Activated naive CD8-positive, alpha-beta T cell treated with anti-CD3 and anti-CD28 coated beads for 36 hours (primary cell): ENCODE measurements at places on chromosomes 6 and 20. TPM values are rescaled to one million over a fixed set of nuclear protein-coding genes. Genes with fewer than 3 reads are reported as not detected.

KHDC1L gene
- total RNA-seq, result not detected

DEF6 gene
- 74.3 TPM for total RNA-seq

ABT1 gene
- total RNA-seq, result 45.8 TPM

FABP7 gene
- not detected for total RNA-seq

MROH8 gene
- total RNA-seq, result 3.0 TPM

MATN4 gene
- 1.1 TPM for total RNA-seq

TP53TG5 gene
- total RNA-seq, result 0.40 TPM

CRISP2 gene
- not detected for total RNA-seq

MLN gene
- not detected for total RNA-seq

CRISP3 gene
- total RNA-seq, result not detected

NKAPL gene
- total RNA-seq, result 0.46 TPM

MOCS1 gene
- total RNA-seq, result 4.1 TPM

GPSM3 gene
- 68.4 TPM for total RNA-seq

BPIFB2 gene
- not detected for total RNA-seq

BYSL gene
- total RNA-seq, result 75.7 TPM

CALHM4 gene
- not detected for total RNA-seq

TMC2 gene
- not detected for total RNA-seq

TTBK1 gene
- total RNA-seq, result 0.12 TPM

SAPCD1 gene
- 7.6 TPM for total RNA-seq
